Mesenteric fat pad (tissue), 1 donor: ENCODE measurements at places on chromosomes 16 and 17. TPM values are rescaled to one million over a fixed set of nuclear protein-coding genes. Genes with fewer than 3 reads are reported as not detected.

Gene CDH8
- not detected for total RNA-seq

Gene PHLPP2
- 16.5 TPM for total RNA-seq

Gene CD79B
- total RNA-seq = 4.3 TPM

Gene ST6GALNAC2
- total RNA-seq = 5.5 TPM

Gene CCDC47
- 110 TPM for total RNA-seq

Gene ITGB3
- 17.9 TPM for total RNA-seq

Gene CCL3
- total RNA-seq = 33.7 TPM

Gene C17orf50
- total RNA-seq = not detected
